ENCODE measurements at places on chromosomes 16 and 17. TPM values are rescaled to one million over a fixed set of nuclear protein-coding genes. Genes with fewer than 3 reads are reported as not detected.

KRT36 gene
- total RNA-seq, result 0.14 TPM

EVPL gene
- total RNA-seq, result 0.05 TPM

MFSD6L gene
- total RNA-seq, result not detected

LRRC75A gene
- total RNA-seq, result 2.6 TPM

ADAD2 gene
- not detected for total RNA-seq

EVI2A gene
- total RNA-seq, result not detected
